Fibroblast of upper back skin (primary cell): ENCODE measurements at places on chromosomes 1 and 21.
A peak's percentile ranks its signal among the peaks of the same experiment; 100 is the strongest.

DNA sequence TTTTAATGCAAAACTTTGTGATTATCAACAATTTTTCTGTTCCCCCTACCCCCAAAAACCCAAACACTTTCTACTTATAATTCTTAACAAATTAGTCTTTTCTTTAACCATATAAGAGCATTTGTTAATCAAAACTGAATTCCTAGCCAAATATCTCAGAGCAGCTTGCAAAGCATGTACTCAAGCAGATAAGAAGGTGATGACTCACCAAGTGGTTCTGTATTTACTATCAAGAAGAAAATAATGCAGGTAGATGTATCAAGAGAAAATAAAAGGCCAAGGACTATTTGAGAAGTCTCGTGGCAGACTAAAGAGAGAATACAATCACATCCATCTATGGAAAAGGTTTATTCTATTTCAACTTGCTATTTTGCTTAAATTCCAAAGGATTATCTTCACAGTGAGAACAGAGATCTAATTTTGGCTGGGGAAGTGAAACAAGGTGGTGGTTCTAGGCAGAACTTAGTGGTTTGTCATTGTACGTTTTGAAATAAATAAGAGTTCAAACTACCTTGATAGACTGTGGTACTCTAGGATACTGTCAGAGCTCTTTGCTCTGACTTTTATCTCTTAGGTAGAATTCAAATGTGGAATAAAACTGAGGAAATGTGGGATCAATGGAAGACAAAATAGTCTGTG lies 94.7 kb upstream of the NRIP1 start:
- no peak for DNase-seq

- no peak for DNase-seq
These were observed 140.7 kb downstream of the NOS1AP start for GRCh38 chr1:162210196-162210595.

DNA sequence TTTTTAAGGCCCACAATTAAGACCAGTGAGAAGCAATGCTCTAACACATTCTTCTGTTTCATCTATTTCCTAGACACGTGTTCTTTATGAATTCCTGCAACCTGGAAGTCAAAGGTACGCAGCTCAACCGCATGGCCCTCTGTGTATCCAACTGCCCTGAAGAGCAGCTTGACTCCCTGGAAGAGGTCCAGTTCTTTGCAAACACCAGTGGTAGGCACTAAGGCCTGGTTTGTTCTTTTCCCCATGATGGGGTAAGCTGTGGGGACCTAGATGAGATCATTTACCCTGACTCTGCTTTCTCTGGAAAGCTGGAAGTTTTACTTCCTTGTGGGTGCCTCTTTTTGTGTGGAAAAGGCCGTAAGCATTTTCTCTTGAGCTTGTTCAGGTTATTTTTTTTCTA lies 7.3 kb downstream of the SLC44A3 start:
- no peak for DNase-seq

DNA sequence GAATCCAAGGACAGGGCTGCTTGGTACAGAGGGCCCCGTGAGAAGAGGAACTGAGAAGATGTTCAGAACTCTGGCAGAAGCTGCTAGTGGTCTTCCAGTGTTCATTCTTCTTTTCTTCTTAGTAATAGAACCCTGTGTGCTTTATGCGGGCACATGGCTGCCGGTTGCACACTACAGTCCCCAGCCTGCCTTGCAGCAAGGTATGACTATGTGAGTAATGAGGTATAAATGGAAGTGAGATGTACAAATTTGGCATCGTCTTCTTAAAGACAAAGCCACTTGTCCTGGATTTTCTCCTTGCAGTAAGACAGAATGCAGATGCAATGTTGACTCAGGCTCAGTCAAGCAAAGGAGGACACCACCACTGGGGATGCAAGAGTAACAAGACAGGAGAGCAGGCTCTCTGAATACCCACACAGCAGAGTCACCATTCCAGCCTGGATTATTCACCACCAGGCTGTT lies 15.0 kb upstream of the ATP1B1 start:
- peak; percentile 48 for DNase-seq

GRCh38 chr1:209384710-209385550 lies 198.6 kb upstream of the CAMK1G start:
- DNase-seq = peak; percentile 13

- no peak for DNase-seq
These were observed 81.1 kb downstream of the NR5A2 start for GRCh38 chr1:200108659-200109058.

- DNase-seq = no peak
These were observed 110.1 kb downstream of the VPS13D start for GRCh38 chr1:12339811-12340543.
